ENCODE measurements at places on chromosomes 5 and 9.

GRCh38 chr9:27349698-27350080 lies 52.7 kb upstream of the EQTN start:
- no peak for DNase-seq

- DNase-seq, result no peak
These were observed 124.4 kb upstream of the ADCY2 start for GRCh38 chr5:7271435-7272084.

- no peak for DNase-seq
These were observed 3.5 kb upstream of the SPINK5 start for GRCh38 chr5:148060309-148060708.

GRCh38 chr5:164352695-164353094 lies 847.3 kb downstream of the MAT2B start:
- no peak for DNase-seq

DNA sequence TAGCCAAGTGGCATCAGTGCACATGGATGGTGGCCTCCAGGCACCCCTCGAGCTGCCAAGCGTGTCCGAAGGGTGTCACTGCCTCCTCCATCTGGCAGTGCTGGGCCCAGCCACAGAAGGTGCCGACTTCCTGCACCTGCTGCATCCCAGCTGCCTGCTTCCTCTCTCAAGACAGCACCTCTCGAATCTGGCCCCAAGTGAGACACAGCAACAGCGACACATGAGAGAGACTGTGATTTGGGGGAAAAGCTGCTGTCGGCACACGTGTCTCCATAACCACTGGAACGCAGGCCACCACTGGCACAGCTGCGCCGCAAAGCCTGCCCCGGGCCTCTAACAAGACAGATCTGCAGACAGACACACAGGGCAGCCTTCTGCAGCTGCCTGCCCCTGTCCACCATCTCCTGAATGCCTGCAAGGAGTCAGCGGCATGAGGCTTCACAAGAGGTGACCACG lies 8.8 kb downstream of the CLPTM1L start:
- DNase-seq, result no peak

- DNase-seq, result no peak
These were observed 33.9 kb upstream of the GLIS3 start for GRCh38 chr9:4333787-4334186.

GRCh38 chr5:88778736-88779135 lies 104.2 kb downstream of the MEF2C start:
- DNase-seq, result no peak

DNA sequence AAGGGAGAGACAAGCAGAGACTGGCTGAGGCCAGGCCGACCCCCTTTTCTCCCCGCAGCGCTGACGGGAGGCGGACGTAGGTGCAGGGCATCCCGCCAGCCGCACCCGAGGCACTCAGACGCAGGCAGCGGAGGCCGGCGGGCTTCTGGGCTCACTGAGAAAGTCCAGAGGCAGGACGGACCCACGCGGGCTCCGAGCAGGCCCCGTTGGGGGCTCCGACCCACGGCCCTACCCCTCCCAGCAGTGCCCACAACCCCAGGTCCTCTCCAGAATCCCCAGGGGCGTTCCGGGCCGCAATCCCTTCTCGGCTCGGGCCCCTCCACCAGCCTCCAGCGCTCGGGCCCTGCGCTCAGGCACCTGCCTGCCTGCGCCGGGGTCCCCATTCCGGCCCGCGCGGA lies 543 bp downstream of the MTMR12 start:
- peak; percentile 68 for DNase-seq

GRCh38 chr9:120362446-120362845 lies 217.5 kb downstream of the CDK5RAP2 start:
- no peak for DNase-seq

DNA sequence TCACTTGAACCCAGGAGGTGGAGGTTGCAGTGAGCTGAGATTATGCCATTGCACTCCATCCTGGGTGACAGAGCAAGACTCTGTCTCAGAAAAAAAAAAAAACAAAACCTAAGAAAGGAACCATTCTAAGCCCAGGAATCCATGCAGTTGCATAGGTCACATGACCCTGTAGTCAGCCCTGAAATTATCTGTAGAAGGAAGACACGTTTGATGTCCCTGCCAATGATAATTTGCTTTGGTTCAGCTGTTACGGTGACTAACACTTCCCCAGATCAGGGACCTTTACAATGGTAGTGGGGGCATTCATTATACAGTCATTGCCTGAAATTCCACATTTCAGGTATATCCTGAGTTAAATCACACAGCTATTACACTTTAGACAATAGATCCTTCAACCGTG lies 50.5 kb downstream of the PRKACG start:
- no peak for DNase-seq

DNA sequence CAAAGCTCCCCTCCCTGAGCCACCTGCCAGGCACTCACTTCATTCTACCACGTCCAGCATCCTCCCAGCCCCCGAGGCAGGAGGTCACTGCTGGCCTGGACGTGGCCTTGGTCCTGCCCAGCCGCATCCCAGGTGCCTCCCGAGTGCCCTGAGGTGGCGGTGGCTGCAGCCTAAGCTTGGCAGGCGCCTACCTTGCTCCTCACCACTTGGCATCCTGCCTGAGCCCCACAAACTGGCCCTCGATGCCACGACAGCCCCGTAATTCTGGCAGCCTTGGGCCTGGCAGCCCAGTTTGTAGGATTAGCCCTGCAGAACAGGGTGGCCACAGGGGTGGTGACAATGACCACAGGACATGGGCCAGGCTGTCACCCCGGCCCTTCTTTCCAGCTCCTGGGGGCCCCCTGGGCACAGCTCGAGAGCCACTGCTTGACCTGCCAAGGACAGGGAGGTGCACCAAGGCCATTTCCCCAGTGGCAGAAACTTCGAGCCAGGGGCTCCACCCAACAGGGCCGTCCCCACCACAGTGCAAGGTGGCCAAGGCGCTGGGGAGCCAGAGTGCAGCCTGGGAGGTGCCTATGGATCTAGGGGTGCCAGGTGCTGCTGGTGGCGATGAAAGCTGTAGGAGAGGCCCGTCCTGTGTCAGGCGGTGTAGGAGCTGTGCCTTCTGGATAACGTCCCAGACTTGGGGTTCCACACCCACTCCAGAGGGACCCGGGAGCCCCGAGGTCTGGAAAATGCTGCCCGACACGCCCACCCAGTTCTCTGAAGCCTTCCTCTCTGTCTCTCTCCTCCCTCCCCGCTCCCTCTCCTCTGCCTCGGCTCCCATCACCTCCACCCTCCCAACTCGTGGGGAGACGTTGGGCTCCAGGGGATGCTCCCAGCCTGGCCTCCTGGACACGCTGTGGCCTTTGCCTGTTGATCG lies 18.4 kb downstream of the NKD2 start:
- DNase-seq, result peak; percentile 40

DNA sequence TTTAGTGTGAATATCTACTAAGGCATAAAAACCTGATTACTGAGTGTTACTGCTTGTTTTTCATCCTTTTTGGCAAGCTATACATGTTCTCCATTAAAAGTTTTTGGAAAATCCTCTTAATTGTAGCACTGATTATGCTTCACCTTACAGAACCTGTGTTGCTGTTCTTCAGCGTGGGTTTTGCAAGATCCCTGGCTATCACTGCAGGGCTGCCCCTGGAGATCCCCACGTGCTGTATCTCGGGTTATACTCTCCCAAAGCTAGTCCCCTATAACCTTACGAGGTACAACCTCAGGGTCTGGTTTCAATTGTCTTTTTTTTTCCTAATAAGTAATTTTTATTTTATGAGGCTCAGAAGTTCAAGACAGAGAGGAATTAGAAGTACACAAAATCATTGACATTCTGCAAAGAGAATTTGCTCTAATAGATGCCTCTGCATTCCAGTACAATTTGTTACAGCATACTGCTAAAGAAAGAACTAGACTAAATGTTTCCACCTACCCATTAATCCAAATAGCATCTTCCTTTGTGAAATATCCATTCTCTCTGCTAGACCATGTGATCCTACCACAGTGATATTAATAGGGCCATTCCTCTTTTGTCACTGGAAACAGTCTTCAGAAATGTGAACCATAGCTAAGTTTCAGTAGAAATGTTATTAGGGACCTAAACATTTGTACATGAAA lies 25.8 kb upstream of the CAMK4 start:
- no peak for DNase-seq

DNA sequence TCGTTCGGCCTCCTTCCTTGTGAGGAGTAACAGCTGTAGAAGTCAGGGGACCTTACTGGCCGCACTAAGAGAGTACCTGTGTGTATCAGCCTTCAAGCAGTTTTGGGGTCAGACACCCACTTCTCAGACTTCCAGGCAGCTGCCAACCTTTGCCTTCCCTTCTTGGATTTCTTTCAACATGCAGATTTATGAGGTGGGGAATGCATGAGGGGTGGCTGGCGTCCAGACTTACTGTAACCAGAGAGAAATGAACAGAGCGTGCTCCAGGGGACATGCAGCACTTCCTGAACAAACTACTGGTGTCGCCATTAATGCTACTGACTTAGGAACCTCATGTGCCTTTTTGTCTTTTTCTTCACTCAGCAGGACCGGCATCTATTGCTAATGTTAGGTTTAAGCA lies 46.7 kb downstream of the INSYN2B start:
- DNase-seq, result no peak

All from dorsolateral prefrontal cortex (tissue), 122 donors.